ENCODE measurements at places on chromosomes 5 and 9.

GRCh38 chr9:98374385-98375051 is 119.1 kb upstream of the TBC1D2 start:
- no peak for DNase-seq

DNA sequence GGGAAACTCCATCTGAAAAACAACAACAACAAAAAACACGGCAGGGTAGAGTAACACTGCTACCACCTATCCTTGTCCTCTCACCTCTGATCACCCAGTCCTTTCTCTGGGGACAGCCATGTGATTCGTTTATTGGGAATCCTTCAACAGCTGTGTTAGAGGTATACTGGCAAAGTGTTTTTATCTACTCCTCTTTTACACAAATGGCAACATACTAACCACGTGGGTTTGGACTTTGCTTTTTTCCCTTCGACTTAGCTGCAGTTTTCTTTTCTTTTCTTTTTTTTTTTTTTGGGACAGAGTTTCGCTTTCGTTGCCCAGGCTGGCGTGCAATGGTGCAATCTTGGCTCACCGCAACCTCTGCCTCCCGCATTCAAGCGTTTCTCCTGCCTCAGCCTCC is 11.2 kb upstream of the SET start:
- no peak for DNase-seq

GRCh38 chr5:94744906-94745305 is 126.4 kb downstream of the SLF1 start:
- no peak for DNase-seq

- DNase-seq: no peak
These were observed 871.4 kb upstream of the CDH10 start for GRCh38 chr5:25516141-25516540.

GRCh38 chr5:50439221-50439620 is 1.9 kb downstream of the EMB start:
- DNase-seq: no peak

- no peak for DNase-seq
These were observed 22.4 kb downstream of the CXXC5 start for GRCh38 chr5:139670369-139671095.

- DNase-seq: no peak
These were observed 761.3 kb upstream of the DMAC1 start for GRCh38 chr9:8560560-8561525.

DNA sequence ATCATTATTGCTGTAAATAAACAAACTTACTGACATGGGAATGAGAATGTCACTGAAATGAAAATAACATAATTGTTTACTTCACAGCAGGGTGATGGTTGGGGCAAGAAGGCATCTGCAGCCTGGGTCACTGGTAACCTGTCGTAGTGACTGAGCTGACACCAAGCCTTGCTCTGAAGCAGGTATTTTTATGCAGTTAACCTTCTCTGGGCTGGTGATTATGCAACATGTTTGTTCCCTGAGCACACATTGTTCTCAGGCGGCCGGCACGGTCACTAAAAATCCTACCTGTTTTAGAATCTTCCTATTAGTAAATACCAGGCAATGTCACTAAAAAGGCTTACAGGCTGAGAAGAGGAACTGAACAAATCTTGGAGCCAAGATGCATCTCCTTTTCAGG is 157.7 kb upstream of the NR3C1 start:
- DNase-seq: no peak

GRCh38 chr9:135273008-135273407 is 185.5 kb downstream of the OLFM1 start:
- DNase-seq: no peak

DNA sequence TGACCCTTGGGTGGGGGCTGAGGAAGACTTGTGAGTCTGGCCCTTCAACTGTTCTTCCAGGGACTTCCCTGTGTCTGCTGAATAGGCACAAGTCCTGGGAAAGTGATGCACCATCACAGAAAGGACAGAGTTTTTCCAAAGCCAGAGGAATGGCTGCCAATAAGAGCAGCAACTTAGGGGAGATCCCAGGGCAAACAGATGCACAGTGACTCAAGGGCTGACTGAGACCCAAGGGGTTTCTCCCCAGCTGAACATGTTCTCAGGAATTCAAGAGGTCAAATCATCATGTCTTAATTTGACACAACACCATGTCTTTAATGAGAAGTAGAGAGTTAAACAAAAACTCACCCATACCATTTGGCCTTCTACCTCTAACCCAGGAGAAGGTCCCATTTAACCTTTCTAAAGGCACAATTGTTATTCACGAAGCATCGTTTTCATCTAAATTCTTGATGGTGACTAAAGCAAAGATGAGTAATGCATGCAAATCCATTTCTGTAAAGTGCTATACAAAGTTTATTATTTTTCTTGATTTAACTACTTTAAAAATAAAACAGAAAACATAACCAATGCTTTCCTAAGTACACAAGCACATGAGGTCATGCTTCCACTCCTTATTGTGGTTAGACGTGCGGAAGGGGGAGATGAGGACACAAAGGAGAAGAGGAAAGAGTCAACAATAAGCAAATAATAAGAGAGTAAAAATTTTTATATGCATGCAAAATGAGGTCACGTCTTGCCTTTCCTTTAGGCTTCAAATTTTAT is 324.1 kb downstream of the PLK2 start:
- no peak for DNase-seq

GRCh38 chr9:88706193-88707113 is 171.5 kb downstream of the NXNL2 start:
- DNase-seq: no peak

DNA sequence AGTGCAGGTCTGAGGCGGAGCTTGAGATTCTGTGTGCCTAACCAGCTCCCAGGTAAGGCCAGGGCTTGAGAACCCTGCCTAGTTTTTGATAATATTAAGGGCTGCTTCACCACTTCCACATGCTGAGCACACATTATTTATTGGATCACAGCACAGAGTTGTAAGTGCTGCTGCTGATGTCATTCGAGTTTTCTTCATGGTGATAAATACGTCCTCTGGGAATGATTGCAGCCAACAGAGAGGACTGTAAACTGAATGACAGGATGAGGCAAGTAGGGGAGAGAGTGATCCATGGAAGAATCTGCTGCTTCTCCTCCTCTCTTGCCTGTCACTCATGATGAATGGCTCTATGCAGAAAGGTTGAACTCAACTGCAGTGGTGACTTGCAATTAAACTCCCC is 77.9 kb upstream of the VPS13A start:
- DNase-seq: no peak

- no peak for DNase-seq
These were observed 69.6 kb upstream of the PJA2 start for GRCh38 chr5:109479260-109479860.

- no peak for DNase-seq
These were observed 115.8 kb upstream of the SLC25A48 start for GRCh38 chr5:135718651-135719050.

Data from cortex of kidney (tissue), 1 donor.